ENCODE measurements at places on chromosomes 7 and 10. TPM values are rescaled to one million over a fixed set of nuclear protein-coding genes. Genes with fewer than 3 reads are reported as not detected.
A peak's percentile ranks its signal among the peaks of the same experiment; 100 is the strongest.

Gene AKR1D1
- not detected for polyA plus RNA-seq

DNA sequence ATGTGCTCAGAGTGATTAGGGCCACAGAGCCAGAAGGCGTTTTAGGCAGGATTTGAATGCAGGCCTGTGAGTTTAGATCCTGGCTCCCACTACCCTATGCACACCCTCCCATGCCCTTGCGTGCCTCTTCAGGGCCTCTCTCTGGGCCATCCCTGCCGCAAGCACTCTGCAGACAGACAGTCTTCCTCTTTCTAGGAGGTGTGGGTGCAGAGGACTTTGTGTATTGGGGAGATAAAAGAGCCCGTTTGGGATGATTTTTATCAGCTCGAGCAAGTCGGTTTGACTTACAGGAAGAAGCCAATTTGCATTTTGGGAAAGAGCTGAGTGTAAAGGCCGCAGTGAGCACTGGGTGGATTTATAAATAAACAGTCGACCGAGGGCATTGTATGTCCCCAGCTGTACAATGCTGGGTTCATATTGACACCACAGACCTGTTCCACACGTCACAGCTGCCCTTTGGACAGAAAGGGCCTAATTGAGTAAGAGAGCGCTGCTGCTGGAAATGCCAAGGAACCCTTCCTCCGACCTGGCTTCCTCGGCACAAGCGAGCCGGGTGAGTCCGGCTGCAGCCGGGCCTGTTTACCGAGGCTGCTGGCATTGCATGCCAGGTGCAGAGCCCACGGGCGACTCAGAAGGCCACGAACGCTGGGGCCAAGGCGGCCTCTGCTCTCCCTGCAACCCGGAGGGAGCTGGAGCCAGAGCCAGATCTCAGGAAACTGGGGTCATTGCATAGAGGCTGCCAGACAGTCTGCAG, 25.1 kb downstream of the ZMIZ1 start:
- DNase-seq, result no peak

DNA sequence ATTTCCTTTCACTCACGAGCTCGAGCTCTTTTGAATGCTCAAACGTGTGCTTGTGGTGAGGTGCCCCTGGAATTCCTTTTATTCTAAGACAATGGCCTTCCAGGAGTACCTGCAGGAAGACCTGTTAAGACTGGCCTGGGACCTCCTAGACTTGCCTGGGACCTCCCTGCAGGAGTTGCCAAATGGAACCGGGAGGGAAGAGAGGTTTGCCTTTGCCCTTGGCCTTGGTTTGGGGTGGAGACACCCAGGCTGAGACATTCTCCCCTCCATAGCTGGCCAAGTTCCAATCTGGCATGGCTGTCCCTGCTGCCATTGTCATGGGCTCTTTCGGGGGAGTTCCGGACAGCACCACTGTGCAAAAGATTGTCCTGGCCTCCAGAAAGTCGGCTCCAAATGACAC, 39.7 kb downstream of the DNAJB12 start:
- DNase-seq, result no peak

DNA sequence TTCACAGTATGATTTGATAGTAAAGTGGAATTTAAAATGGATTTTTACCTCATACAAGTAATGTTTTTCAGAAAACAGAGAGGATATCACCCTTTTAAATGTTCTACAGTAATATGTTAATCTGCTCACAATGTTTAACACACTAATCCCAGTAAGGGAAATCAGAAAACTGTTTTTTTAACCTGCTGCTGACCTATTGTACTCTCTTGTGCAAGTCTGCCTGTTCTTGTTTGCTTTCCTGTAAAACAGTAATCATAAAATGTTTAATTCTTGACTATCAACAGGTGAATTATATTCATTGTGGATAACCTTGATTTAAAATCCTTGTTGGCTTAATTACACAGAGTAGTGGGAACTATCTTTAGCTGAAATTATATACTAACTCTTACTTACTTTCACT, 126.4 kb downstream of the GNAT3 start:
- DNase-seq, result no peak

GRCh38 chr7:90487808-90488207, 18.4 kb downstream of the PTTG1IP2 start:
- DNase-seq, result no peak

GRCh38 chr10:128081720-128082119, 44.5 kb downstream of the MKI67 start:
- no peak for DNase-seq

DNA sequence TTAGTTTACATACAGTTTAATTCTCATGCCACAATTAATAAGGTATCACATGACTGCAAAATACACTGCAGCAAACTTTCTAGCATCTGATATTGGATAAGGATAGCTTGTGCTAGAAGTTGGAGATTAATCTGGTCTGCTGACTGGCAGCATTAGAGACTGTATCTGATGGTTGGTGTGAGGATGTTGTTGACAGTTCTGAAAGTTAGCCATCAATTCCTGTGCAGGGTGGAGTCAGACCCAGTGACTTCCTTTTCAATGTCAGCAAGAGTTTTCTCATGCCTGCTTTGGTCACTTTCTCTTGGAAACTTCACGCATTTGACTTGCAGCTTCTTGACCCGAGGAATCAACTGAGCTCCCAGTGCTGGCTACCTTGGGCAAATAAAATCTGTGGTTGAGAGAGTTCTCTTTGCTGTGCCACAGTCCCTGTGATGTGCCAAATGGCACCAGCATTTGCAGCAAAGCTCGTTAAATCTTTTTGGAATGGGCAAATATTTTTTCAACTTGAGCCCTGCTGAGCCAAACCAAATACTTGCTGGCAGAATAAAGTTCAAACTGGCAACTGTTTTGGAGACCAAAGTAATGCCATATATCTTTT, 233.0 kb downstream of the TRIL start:
- DNase-seq, result no peak

DNA sequence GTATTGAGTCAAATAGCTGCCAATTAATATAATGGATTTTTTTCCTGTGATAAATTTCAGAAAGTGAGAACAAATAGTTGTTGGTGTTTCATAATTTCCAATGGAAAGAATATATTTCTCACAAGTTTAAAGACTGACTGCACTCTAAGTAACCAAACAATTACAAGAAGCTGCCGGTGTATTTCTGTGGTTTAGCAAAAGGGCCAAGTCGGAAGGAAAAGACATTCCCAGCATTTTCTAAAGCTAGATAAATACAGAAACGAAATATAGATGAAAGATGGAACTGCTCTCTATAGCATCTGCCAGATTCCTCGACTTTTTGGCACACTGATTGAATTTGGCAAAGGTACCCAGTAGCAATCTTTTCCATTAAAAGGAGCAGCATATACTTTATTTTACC, 92.7 kb upstream of the MKX start:
- DNase-seq, result no peak

DNA sequence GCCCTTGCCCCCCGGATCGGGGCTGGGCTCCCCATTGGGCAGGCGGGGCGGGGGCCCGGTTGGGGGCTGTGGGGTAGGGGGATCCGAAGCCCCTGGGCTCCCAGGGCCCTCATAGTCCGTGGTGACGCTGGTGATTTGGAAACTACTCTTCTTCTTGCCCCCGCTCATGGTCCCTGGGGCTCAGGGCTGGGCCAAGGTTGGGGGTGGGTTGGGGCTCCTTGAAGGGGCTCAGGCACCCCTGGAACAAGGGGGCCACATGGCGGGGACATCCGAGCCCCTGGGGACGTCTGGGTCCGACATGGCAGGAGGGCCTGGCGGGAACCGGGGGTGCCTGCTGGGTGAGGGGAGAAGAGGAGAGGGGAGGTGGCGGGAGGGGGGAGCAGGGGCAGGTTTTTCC, 1.1 kb downstream of the TSC22D4 start:
- no peak for DNase-seq

GRCh38 chr7:23654508-23654907, 25.5 kb upstream of the FAM221A start:
- DNase-seq, result no peak

Gene TPK1
- polyA plus RNA-seq, result 9.6 TPM

Gene MEOX2
- polyA plus RNA-seq, result not detected

Gene FGFR2
- not detected for polyA plus RNA-seq

Gene BHLHA15
- 0.66 TPM for polyA plus RNA-seq

GRCh38 chr10:132946-133898, 2.0 kb upstream of the ZMYND11 start:
- DNase-seq, result no peak

DNA sequence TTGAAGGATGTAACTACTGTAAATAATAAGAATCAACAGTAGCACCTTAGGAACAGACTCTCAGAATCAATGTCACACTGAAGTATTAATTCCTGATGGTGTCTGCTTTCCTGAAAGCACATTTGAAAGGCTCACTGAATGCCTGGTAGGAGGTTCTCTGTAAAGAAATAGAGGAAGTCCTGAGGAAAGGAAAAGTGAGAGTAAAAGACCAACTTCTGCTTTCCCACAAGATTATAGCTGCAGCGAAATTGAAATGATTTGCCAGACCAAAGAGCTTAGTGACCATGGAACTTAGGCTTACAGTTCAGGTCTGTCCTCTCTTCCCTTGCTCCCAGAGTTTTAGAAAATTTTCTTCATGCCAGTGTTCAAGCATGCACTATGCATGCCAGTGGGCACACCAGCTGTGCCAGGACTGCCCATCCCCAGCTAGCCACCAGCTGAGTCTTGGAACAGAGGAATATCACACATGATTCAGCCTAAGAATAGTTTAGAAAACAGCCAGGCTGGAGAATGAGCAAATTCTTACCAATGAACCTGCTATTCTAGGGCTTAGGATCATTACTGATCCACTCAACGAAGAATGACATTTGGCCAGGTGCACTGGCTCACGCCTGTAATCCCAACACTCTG, 123.2 kb downstream of the HERPUD2 start:
- DNase-seq, result peak; percentile 52

- DNase-seq, result no peak
Observed at GRCh38 chr7:67019562-67020390, 23.1 kb downstream of the TYW1 start.

DNA sequence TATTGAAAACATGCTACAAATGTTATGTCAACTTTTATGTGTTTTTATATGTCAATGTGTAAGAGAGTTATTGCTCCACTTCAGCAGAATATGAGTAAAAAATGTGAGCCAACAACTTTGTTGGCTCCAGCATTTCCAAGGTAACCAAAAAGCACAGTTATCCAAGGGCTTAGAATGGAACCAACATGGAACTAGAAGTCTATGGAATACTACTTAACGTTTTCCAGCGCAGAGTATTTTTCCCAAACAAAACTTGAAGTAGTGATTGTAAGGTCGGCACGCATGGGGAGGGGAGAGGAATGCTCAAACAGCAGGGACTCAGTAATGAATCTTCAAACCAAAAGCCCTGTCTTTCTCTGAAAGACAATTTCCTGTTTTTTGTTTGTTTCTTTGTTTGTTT, 45.0 kb upstream of the TSPAN13 start:
- DNase-seq, result no peak

- no peak for DNase-seq
Observed at GRCh38 chr10:126059076-126059826, 162.9 kb downstream of the FANK1 start.

DNA sequence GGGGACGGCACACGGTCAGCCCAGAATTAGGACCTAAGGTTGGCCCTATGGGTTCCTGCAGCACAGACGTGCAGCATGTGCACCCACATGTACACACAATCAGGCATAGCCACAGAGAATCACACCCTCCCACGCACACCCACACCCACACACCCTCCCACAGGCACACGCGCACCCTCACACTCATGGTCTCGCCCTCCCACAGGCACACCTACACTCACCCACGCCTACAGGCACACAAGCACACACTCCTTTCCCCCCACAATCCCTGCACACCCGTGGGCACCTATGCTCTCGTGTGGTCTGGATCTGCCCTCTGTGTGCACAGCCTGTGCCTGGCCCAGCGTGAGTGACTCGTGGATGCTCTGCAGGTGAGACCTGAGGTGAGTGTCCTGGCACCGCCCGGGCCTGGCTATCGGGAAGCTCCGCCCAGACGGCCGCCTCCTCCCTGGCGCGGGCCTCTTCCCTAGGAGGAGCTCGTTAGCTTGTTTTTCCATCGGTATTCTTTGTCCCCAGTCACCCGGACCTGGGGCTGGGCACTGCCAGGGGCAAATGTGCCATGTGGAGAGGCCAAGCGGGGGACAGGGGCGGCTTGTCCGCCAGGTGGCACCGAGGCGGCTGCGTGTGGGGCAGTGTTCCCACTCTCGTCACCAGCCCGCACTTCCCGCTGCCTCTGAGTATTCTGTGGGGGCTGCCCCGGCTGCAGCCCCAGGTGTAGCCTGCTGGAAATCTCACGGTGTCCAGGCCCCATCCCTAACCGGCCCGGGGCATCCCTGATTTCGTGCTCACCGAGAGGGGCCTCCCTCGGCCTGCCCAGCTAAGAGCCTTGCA, 110.2 kb upstream of the FAM20C start:
- DNase-seq, result no peak

GRCh38 chr7:80859272-80859970, 59.4 kb downstream of the SEMA3C start:
- no peak for DNase-seq

DNA sequence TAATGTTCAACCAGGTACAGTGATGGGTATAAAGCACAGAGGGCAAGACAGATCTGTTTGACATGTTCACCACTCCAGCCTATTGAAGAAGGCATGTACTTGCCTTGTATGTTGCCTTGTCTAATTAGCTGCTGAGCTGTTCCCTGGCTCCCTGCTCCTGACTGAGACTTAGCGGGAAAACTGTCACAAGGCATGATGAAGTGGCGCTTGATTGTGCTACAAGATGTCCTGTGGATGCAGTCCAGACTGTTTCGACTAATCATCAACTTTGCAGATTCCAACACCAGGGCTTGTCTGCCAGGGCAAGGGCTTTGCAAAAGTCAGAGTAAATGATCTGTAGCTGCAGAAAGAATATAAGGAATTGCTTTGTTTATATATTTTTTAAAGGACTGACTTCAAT, 136.2 kb upstream of the NRBF2 start:
- DNase-seq, result no peak

Gene EPO
- polyA plus RNA-seq, result not detected
